ENCODE measurements at places on chromosomes 7 and 10.

DNA sequence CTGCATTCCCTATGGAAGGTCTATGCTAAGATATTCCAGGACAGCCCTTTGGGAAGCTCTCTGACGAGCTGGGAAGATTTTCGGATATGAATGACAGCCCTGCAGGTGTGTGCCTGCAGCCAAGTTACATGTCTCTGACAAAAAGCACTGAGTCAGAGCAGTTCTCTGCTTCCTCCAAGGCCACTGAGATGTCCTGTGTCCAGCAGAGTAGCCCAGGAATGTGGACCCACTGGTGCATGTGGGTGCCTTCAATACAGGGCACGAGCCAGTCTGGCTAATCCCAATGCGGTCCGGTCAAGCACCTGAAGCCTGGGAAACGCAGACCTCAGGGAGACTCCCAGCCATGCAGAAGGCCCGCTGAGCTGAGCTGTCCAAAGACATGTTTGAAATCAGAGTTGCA, 565.7 kb downstream of the TCERG1L start:
- no peak for DNase-seq

DNA sequence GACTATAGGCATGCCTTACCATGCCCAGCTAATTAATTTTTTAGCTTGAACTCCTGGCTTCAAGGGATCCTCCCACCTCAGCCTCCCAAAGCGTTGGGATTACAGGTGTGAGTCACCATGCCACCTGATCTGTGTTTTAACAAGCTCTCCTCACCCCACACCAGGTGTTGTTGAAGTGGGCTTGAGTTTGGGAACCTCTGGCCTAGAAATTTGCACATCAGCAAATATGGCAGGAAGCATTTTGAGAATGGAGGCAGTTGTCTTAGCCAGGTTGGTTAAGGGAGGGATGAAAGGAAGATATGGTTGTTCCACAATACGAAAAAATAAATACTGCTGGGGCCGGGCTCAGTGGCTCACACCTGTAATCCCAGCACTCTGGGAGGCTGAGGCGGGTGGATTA, 433.1 kb downstream of the TYW1 start:
- no peak for DNase-seq

- DNase-seq: no peak
Measured at GRCh38 chr7:91330191-91330808, 66.1 kb downstream of the FZD1 start.

DNA sequence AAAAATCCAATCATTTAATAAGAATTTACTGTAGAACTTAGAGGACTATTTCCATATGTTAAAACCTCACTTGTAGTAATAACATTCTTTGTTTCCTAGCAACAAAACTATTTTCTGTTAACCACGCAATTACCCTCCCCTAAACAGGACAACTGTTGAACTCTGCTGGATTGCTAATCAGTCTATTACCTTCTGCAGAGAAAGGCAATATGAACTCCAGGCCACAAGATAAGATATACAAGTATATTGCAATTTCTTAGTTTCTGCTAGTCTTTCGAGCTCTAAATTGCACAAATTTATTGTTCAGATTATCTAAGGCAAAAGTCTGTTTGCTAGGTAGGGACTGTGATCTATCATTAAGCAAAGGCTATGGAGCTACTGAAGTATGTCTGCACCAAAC, 920.1 kb upstream of the LRRN3 start:
- DNase-seq: no peak

- DNase-seq: no peak
Measured at GRCh38 chr7:84317536-84317935, 122.9 kb upstream of the SEMA3A start.

- DNase-seq: peak; percentile 27
Measured at GRCh38 chr10:42952931-42953683, 123.8 kb upstream of the RET start.

DNA sequence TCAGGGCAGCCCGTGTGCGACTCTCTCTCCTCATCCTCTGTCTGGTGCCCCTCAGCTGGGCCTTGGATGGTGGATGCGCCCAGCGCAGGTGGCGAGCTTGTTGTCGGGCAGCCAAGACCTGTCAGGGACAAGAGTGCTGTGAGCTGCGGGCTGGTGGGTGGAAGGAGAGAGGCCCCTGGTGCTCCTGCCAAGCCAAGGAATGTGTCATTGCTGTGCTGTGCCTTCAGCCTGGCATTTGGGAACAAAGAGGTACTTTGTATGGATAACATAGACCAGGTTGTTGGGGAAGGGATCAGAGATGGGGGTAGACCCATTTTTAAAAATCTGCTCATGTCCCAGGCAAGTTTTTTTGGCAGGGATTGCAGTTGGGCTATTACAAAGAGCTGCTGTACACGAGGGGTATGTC, 120.9 kb downstream of the PKD1L1 start:
- no peak for DNase-seq

DNA sequence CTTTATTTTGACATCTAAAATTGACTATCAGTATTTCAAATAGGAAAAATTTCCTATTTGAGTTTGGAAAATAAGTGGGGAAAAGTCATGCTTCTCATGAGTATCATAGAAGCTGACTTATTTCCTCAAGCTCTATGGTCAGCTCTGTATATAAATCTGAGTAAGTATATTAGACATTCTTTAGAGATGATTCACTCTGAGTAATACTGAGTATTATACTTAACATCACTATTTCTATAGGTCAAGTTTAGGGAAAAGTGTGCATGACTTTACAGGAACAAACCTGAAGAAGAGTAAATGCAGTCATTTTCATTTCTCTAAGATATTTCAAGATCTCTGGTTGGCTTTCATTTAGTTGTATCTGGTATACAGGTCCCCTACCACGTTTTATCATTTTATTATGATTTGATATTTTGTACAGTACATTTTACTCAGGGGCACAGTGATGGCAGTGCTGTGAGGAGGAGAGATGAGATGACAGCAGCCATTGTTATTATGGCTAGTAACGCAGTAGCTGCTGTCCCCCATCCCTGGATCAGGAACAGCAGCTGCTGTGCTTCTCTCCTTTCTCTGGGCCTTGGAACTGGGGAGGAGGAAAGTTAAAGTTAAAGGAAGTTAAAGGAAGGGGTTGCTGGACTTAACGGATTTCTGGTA, 15.2 kb downstream of the SND1 start:
- DNase-seq: no peak

DNA sequence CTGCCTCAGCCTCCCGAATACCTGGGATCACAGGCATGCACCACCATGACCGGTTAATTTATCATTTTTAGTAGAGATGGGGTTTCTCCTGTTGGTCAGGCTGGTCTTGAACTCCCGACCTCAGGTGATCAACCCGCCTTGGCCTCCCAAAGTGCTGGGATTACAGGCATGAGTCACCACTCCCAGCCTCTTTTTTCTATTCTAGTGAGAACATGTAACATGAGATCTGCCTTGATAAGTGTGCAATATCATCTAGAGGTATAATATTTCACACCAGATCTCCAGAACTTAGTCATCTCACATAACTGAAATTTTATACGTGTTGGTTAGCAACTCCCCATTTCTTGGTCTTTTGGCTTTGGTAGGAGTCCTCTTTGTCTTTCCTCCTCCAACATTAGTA, 656.9 kb downstream of the CNTNAP2 start:
- DNase-seq: no peak

DNA sequence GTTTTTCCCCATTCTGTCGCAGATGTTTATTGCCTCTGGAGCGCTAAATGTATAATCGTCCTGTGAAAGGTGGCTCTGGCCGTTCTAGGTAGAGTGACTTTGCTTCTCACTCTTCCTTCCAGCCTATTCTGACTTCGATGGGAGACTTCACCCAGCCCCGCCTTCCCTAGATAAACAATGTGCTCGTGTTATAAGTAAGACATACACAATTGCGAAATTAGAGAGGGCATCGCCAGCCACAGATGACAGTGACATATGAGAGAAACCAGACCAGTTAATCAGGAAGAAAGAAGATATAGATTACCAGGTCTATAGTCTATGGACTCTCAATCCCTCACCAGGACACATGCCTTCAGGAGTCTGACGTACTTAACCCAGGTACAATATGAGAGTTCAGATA, 1050.5 kb upstream of the AUTS2 start:
- no peak for DNase-seq

GRCh38 chr10:3018247-3018646, 49.1 kb upstream of the PFKP start:
- no peak for DNase-seq

GRCh38 chr10:78589687-78590086, 479.1 kb upstream of the ZMIZ1 start:
- DNase-seq: no peak

GRCh38 chr10:109451879-109452278, 471.4 kb downstream of the XPNPEP1 start:
- DNase-seq: no peak

GRCh38 chr7:77813180-77813579, 14.6 kb downstream of the PHTF2 start:
- DNase-seq: no peak

DNA sequence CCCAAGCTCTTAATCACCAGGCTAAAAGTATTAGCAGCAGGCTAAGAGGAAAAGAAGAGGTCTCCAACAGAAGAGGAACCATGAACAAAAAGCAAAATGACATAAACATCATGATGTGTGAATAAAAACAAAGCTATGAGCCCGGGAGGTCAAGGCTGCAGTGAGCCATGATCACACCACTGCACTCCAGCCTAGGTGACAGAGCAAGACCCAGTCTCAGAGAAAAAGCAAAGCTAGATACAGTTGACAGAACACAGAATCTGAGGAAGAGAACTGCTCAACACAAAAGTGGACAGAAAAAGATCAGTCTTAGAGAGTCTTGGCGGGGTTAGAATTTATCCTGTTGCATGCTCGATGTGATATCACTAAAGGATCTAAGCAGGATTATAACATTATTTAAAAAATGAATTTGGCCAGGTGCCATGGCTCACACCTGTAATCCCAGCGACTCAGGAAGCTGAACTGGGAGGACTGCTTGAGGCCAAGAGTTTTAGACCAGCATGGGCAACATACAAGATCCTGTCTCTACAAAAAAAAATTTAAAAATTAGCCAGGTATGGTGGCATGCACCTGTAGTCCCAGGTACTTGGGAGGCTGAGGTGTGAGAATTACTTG, 37.5 kb downstream of the NT5C2 start:
- DNase-seq: no peak

- no peak for DNase-seq
Measured at GRCh38 chr10:6128591-6129251, 39.9 kb downstream of the RBM17 start.

GRCh38 chr7:3241686-3242258, 59.3 kb upstream of the SDK1 start:
- no peak for DNase-seq

DNA sequence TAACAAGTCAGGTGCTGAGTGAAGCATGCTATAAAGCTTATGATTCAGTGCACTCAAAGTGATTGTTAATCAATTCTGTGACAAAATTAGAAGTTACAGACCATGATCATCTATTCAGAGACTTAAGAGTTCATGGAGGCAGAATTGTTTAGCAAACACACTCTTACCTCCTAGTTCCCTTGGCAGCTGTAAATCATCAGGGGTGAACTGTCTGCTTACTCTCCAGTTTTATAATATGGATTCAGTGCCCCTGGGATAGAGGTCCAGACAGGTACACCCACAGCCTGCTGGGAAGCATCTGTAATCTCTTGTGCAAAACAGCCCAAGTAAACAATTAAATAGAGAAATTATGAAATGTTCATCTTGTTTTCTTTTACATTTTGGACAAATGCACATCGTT, 835.0 kb upstream of the COBL start:
- no peak for DNase-seq

GRCh38 chr10:17805921-17806577, 3.1 kb upstream of the MRC1 start:
- DNase-seq: no peak

DNA sequence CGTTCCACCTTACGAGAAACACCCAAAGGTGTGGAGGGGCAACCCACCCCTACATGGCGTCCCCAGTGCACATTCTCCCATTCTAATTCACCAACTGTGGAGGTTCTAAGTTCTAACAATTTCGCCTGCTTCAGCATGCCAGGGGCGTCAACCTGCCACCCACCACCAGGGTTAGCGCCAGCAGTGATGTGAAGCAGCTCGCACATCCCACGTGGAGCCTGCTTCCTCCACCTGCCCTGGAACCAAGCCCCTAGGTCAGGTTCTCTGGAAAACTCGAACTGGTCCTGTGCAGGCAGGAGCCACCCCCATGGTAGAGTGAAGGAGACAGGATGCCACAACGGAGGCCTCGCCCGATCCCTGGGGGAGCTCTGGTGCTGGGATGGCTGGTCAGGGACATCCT, 33.3 kb upstream of the FXYD4 start:
- DNase-seq: peak; percentile 62

DNA sequence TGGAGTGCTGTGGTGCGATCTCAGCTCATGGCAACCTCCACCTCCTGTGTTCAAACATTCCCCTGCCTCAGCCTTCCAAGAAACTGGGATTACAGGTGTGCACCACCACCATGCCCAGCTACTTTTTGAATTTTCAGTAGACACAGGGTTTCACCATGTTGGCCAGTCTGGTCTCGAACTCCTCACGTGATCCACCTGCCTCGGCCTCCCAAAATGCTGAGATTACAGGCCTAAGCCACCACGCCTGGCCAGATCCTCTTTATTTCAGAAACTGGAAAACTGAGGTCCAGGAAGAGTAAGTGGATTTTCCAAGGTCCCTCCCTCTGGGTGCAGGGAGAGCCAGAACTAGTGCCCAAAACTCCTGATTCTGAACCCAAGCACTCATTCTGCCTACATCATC, 413.1 kb upstream of the AUTS2 start:
- no peak for DNase-seq

DNA sequence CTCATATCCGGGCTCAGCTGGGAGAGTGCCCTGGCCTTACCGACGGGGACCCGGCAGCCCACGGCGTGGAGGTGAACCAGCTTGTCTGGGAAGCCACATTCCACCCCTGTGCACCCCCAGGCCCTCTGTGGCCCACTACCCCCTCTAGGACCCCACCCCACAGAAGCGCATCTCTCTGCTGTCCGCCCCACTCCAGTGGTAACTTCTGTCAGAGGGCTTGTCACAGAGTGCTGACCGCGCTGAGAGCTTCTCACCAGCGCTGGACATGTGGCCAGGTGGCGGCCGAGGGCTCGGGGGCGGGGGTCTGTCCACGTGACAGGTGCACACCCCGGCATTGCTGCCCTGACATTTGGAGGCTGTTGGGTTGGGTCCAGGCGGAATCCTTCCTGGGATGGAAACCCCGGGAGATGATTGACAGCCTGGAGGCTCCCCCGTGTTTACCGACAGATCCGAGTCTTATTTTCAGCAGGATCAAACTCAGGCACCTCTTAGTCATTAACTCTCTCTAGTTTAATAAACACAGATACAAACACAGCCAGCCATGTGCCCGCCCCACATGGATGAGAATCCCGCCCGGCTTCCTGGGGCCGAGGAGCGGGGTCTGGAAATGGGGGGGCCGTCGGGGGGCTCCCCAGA, 5.1 kb downstream of the ELFN1 start:
- DNase-seq: peak; percentile 25

GRCh38 chr7:18243731-18244130, 216.1 kb upstream of the PRPS1L1 start:
- DNase-seq: no peak

GRCh38 chr10:78624791-78625190, 444.0 kb upstream of the ZMIZ1 start:
- DNase-seq: no peak

DNA sequence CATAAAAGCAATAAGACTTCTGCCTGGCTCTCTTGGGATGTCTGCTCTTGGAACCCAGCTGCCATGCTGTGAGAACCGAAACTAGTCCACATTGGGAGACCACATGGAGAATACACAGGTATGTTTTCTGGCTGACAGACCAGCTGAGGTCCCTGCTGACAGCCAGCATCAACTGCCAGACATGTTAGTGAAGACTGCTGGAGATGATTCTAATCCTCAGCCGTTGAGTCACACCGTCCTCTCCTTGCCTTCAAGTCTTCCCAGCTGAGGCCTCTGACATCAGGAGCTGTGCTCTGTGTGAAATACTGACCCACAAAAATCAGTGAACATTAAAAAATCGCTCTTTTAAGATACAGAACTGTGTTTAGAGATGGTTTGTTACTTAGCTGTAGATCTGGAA, 36.9 kb upstream of the AGR2 start:
- no peak for DNase-seq

Data from H9 (cell line).